GOT3 (cell line): ENCODE measurements at places on chromosomes 16 and 17.

DNA sequence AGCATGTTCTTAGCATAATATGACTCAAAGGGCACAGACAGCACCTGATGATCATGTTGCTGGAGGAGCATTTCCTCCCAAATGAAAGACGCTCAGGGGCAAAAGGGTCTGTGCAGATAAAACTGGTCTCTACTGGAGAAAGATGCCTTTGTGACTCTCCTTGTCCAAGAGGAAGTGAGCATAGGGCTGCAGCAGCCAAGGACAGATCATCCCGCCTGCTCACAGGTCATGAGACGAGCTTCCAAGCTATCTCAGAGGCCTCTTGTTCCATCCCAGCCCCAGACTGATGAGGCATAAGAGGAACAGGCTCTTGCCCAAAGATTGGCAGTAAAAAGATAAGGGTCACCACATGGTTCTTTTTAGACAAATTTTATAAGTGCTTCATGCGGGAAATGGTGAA lies 141.8 kb downstream of the KATNIP start:
- DNase-seq = no peak

DNA sequence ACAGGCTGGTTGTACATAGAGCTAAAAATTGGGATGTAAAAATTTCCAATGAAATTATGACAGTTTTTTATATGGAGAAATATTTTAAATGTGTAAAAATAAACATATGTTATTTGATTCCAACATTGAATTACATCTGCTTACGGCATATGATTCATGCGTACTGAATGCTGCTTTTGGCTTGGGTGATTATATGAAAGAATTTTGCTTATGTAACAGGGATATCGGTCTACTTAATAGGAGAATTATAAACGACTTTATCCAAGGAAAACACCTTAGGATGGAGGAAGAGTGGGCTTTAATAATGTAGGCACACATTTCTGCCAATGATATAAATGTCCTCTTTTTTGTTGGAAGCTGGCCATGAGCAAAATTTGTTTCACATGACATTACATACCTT lies 197.3 kb upstream of the GOT2 start:
- no peak for DNase-seq

- DNase-seq = peak; percentile 70
These were observed at the start of gene FKBP10 for GRCh38 chr17:41812381-41813151. FKBP10 (plus strand) TSS chr17:41813004; CDS start chr17:41813035, 31 bp downstream.

GRCh38 chr16:30356401-30357084 lies 1.4 kb upstream of the CD2BP2 start:
- no peak for DNase-seq

DNA sequence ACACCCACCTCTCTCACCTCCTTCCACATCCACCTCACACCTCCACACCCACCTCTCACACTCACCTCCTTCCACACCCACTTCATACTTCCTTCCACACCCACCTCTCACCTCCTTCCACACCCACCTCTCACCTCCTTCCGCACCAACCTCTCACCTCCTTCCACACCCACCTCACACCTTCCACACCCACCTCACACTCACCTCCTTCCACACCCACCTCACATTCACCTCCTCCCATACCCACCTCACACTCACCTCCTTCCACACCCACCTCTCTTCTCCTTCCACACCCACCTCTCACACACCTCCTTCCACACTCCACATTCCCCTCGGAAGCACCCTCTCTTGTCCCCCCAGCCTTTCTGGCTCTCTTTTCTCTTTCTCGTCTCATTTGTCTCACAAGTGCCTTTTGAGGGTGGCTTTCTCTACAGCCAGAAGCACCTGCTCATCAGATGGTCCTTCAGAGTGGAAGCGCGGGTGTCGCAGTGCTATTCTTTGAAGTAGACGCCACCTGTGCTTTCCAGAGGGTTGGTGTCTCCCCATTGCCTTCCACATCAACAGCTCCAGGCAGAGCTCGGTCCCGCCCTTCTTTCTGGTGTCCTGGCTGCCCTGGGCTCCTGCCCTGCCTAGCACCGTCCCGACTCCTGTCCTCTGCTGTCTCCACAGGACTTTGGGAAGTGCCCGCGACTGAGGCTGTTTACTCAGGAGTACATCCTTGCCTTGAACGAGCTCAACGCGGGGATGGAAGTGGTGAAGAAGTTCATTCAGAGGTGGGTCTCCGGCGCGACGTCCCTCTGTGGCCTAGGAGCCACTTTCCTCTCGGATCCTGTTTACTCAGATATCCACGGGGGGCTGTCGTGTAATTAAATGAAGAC lies 109.4 kb upstream of the PLCG2 start:
- DNase-seq = no peak

GRCh38 chr17:33798308-33798707 lies 456.8 kb upstream of the CCL2 start:
- DNase-seq = no peak

DNA sequence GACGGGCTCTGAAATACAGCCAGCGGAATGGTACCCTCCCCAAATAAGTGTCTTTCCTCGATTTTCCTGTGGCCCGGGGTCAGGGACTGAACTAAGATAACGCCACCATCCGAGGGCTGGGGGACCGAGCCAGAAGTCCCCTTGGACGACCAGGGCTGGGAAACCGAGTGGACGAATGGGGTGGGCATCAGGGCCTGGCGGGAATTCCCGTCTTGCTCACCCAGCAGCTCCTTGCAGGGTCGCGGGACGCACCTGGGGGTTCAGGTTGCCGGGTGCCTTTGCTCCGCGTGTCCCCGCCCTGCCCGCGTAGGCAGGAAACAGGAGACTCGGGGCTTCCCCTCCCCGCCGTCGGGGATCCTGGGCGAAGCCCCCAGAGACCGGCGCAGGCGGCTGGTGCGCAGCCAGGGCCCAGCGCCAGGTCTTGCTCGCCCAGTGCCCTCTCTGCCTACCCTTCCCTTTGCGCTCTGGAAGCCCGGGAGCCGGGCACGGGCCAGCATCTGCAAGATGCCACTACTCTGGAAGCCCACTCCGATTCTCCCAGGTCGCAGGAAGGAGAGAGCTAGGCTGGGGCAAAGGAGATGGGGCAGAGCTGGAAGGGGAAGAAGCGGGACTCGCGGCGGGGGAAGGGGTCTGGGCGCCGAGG lies 665 bp upstream of the GRIN2C start:
- no peak for DNase-seq

GRCh38 chr17:67974185-67974584 lies 22.1 kb downstream of the C17orf58 start:
- DNase-seq = no peak
